ENCODE measurements at places on chromosomes 3 and 15.
A peak's percentile ranks its signal among the peaks of the same experiment; 100 is the strongest.

GRCh38 chr3:99957151-99957796 is 139.6 kb downstream of the CMSS1 start:
- DNase-seq: no peak

DNA sequence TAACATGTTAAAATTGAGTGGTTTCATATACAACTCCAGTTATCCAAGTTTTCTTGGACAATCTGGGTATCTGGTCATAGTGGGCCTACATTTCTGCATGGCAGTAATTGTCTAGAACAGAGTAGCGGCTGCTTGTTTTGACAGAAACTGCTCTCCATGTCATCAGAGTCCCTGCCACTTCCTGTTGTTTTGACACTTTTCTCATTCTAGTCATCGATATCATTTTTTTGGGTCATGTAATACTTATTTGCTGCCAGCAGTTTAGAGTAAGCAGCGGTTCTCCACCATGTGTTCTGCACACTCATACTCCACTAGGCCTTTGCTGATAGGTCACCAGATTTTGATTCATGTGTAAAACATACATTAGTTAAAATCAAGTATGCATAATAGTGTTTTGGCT is 81.5 kb downstream of the SLC25A26 start:
- no peak for DNase-seq

DNA sequence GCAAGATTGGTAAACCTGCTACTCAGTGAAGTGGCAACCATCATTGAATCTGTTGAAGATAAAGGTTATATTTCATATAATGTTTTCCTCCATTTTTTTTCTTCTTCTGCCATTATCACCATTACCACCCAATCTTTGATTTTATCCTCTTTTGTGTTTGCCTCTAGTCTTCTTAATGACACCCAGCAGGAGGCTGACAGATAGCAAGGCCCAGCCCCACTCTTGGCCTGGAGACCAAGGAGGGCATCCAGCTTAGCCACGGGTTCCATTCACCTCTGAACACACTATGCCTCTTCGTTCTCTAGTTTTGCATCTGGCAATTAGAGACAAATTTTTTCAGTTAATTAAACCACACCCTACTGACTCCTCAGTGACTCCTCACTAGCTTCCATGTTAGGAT is 129.7 kb downstream of the TPRG1 start:
- DNase-seq: no peak

DNA sequence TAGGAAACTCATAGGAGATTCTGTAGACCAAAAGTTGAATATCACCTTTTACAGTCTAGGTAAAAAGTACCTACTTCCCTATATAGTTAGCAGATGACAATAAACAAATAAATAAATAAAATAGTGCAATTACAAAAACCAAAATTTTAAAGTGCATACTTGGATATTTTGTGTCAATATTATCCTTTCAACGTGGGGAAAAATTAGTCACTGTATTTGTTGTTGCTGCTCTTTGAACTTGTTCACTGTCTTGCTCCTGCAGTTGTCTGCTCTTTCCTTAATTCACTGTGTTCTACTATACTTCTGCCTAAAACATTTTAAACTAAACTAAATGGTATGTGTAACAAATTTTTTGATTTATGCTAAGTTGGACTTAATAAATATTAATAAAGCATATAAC is 889.0 kb downstream of the ROBO1 start:
- DNase-seq: no peak

GRCh38 chr15:61275451-61275850 is 46.3 kb upstream of the RORA start:
- DNase-seq: no peak

DNA sequence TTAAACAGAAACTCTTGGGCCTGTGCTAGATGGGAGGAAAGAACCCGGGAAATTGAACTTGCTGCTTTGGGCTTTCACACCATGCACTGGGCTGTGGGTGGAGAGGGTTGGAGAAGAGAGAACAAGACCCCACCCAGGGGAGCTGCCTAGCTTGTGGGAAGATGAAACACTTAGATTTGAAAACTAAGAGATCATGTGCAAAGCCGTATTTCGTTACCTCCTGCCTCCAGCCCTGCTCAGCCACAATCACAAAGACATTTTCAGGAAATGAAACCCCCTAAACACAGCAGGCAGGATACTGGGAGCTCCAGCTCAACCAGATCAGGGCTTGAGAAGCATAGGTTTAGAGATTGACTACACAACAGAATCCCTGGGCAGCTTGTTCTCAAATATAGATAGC is 183.0 kb upstream of the C2CD4B start:
- no peak for DNase-seq

- no peak for DNase-seq
Observed at GRCh38 chr3:147358144-147358992, 48.0 kb downstream of the ZIC4 start.

DNA sequence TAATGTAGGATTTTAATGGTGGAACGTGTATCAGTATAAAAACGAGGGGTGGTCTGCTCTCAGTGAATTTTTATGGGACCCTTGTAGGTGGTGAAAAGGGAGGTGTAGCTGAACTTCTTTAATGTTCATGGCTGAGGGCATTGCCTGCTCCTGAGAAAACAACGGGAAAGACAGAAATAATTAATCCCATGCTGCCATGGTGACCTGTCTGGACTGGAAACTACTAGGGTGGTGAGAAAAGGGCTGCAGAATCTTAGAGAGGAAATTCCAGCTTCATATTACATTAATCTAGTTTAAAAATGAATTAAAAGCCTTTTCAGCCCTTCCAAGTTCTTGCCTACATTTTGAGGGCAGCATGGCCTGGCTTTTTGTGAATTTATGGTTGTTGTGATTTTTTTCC is 47.6 kb downstream of the ZBTB38 start:
- DNase-seq: no peak

GRCh38 chr15:92654662-92655061 is 913 bp downstream of the FAM174B start:
- no peak for DNase-seq

DNA sequence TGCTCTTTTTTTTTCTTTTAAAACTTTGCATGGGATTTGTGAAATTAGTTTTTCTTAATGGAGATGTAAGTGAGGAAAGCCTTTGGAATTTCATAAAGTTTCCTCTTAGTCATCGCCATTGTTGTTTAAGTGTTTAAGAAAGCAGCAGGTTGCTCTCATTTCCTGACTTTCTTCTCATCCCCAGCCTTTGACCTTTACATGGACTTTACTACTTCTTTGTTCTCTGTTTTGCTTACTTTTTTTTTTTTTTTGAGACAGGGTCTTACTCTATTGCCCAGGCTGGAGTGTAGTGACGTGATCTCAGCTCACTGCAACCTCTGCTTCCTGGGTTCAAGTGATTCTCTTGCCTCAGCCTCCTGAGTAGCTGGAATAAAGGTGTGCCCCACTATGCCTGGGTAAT is 38.6 kb downstream of the FBXL2 start:
- peak; percentile 43 for DNase-seq

- DNase-seq: no peak
Observed at GRCh38 chr3:71681224-71681668, 44.0 kb downstream of the EIF4E3 start.

- no peak for DNase-seq
Observed at GRCh38 chr3:195282961-195283360, 12.0 kb upstream of the XXYLT1 start.

DNA sequence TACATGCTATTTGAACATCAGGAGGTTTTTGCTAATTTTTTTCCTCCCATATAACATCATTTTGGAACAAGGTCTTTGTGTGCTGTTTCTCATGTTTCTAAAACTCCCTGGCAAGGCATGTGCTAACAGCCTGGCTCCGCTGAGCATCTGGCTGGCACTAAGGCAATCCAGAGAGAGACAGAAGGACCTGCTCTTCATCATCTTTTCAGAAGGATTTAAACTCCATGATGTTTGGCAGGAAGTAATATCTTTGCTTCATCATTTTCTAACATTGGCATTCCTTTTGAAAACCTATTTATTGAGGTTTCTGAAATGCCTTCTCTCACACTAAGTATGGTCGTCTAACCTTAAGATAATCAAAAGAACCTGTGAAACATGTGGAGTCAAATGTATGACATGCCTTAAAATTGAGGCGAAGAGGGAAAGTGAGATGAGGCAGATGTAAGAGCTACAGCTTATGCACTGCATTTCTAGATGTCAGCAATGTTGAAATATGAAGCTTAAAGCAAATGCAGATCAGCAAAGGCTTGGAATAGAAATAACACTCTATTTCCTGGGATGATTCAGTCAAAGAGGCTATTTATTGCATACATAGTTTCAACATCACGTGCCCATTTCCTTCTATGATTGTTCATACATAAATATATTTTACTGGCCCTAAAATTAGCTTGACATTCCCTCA is 592.0 kb downstream of the ZNF385D start:
- no peak for DNase-seq

DNA sequence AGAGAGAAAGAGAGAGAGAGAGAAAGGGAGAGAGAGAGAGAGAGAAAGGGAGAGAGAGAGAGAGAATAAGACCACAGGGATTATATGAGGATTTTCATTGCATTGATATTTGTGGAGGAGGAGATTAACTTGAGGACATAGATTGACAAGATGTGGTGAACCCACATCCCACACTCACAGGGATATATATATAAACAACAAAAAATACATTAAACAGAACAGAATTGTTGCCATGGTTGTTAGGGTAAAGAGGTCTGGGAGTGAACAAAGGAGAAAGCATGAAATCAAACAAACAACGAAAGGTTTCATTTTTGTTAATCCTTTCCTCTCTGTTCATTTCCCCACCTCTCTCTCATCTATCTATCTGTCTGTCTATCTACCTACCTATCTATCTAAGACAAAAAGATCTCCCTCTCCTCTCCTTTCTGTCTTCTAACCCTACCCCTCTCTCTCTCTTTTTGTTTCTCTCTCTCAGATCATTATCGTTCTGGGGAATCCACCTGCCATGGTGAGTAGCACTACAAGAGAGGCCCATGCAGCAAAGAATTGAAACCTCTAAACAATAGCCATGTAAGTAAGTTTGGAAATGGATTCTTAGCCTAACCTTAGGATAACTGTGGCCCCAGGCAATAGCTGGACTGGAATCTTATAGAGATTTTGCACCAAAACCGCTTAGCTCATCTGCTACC is 280.9 kb downstream of the RAP2B start:
- no peak for DNase-seq

- peak; percentile 6 for DNase-seq
Observed at GRCh38 chr3:142180761-142181362, 31.5 kb upstream of the TFDP2 start.

DNA sequence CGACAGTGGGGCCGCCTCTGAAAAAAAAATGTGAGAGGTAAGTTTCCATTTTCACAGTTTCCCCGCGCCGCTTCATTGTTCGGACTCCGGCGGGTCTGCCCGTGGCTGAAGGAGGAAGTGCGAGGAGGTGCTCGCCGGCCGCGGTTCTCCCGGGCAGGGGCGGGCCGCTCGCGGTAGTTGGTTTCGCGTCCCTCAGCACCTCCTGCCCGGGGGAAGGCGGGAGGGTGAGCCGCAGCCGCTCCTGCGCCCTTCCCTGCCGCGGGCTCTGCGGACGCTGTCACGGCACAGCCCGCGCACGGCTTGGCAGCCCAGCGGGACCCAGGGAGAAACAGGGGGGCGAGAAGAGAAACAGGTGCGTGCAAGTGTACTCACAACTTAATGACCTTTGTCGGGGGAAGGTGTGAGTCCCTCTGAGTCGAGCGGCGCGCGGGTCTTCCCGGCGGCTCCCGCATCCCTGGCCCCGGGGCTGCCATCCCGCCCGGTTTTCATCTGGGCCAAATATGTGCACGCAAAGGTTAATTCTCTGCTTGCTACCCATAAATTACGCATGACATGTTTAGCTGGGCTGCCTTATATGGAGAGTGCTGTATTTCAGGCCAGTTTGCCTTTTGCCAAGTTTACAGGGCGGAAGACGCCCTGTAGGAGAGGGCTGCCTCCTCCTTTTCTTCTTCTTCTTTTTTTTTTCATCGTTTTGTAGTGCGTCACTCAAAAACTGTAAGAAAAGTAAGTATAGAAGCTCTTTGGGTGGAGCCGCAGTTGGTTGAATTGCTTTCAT is 514 bp downstream of the MBNL1 start:
- DNase-seq: peak; percentile 78

GRCh38 chr3:109241459-109242186 is 74.7 kb downstream of the DPPA2 start:
- DNase-seq: no peak

- DNase-seq: no peak
Observed at GRCh38 chr3:30527186-30527585, 79.2 kb upstream of the TGFBR2 start.

GRCh38 chr3:180252683-180253082 is 215.9 kb upstream of the PEX5L start:
- peak; percentile 18 for DNase-seq

GRCh38 chr3:128455786-128456748 is 10.6 kb downstream of the DNAJB8 start:
- no peak for DNase-seq

- DNase-seq: no peak
Observed at GRCh38 chr3:4735243-4735642, 242.1 kb downstream of the ITPR1 start.

GRCh38 chr3:185341616-185342458 is 21.1 kb upstream of the MAP3K13 start:
- no peak for DNase-seq

DNA sequence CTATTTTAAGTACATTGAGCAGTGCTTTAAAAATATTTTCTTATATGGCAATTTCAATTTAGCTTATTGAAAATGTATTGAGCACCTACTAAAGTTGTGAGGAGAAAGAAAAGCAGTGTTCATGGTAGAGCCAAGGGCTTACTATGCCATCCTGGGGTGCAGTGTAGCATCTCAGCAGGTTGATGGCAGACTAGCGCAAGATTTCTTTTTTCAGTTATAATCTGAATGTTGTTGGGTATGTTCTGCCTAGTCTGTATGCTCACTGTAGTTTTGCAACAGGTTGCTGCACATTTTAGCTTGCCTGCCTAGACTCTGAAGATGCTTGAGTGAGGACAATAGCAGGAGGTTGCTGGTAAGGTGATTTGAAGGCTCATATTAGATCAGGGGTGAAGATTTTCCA is 103.1 kb upstream of the UNC13C start:
- DNase-seq: no peak

GRCh38 chr3:45579251-45579650 is 15.3 kb upstream of the LIMD1 start:
- no peak for DNase-seq

DNA sequence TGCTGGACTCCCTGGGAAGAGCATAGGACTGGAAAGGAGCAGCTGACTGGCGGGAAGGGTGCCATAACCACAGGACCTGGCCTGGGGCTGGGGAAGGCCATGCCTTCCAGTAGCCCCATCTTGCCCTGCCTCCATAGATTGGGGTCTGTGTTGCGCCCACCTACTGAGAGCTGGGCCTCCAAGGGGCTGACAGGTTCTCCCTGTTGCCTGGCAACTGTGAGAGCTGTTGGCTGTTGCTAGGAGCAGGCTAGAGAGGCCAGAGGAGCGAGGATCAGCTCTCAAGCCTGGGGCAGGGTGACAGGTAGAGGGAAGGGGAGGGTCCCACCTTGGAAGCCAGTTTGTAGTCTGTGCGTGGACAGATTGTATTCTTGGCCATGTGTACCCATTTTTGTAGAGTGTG is 2.8 kb upstream of the GNAI2 start:
- no peak for DNase-seq
